ENCODE measurements at places on chromosomes 1 and 21.

DNA sequence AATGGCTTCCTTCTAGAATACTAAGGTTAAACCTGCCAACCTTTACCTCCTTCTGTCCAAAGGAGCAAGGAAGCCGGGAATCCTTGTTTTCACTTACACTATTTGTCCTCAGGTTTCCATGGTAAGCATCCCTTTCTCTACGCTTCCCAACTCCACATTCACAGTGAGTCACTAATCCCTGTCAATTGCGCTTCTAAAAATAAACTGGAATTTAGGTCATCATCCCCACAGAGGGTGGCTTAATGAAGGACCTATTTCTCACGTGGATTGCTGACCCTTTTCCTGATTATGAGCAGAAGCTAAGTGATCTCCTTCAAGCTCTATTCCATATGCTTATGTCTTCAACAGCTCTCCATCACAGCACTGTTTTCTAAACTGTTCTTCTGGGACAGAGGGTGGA, 39.9 kb upstream of the ABCA4 start:
- no peak for DNase-seq

DNA sequence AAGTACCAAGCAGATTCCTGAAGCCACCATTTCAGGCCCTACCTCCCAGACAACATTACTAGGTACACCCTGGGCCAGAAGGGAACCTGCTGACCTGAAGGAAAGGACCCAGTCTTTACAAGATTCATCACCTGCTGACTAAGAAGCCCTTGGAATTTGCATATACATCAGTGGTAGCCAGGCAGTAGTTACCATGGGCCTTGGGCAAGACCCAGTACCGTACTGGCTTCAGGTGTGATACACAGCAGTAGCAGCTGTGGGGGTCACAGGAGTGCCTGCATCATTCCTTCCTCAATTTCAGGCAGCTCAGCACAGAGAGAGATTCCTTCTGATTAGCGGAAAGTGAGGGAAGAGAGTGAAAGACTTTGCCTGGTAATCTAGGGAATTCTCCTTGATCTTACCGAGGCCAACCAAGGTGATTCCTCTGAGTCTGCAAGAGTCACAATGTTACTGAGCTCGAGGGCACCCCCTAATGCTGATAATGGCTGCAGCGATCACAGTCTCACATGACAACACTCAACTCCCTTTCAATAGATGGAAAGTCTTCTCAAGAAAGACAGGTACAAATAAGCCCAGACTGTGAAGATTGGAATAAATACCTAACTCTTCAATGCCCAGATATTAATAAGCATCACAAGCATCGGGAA, 22.0 kb upstream of the UHMK1 start:
- DNase-seq: no peak

GRCh38 chr1:30084909-30085571, 638.3 kb downstream of the MATN1 start:
- DNase-seq: no peak

- no peak for DNase-seq
Measured at GRCh38 chr21:44837537-44837936, 19.7 kb upstream of the SUMO3 start.

DNA sequence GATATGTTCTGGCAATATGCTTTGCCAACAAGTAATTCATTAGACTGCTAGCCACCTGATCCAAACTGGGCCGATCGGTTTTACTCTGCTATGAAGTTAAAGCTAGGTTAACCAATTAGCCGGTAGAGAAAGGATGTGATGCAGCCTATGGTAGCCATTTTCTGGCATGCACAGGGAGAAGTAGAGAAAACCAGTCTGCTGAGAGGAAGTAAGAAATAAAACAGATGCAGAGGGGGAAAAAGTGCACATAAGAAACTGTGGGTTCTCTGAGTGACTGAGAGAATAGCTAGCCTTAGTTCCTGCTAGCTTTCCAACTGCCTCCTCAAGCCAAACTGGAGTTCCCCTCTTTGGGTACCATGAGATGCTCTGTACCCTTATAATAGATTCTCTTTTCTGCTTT, 52.8 kb downstream of the ARID4B start:
- DNase-seq: peak; percentile 95

- no peak for DNase-seq
Measured at GRCh38 chr1:14759042-14759818, 160.7 kb downstream of the KAZN start.

DNA sequence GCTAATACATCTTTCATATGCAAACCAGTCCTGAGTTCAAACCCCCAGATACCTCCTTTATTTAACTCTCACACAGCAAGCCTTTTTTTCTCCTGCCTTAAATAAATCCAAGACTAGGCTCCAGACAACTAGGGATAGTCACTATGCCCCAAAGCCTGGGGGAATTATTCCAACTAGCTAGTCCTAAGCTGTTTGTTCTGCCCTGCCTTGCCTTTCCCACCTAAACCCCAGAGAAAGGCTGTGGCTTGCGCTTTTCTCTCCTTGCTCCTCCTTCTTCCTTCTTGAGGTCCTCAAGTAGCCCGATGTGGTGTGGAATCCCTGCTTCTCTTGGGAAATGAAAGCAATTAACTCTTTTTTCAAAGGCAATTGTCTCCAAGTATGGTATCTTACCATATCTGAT, 31.8 kb downstream of the C1orf87 start:
- DNase-seq: no peak

- no peak for DNase-seq
Measured at GRCh38 chr21:38879912-38880576, 74.3 kb downstream of the ETS2 start.

DNA sequence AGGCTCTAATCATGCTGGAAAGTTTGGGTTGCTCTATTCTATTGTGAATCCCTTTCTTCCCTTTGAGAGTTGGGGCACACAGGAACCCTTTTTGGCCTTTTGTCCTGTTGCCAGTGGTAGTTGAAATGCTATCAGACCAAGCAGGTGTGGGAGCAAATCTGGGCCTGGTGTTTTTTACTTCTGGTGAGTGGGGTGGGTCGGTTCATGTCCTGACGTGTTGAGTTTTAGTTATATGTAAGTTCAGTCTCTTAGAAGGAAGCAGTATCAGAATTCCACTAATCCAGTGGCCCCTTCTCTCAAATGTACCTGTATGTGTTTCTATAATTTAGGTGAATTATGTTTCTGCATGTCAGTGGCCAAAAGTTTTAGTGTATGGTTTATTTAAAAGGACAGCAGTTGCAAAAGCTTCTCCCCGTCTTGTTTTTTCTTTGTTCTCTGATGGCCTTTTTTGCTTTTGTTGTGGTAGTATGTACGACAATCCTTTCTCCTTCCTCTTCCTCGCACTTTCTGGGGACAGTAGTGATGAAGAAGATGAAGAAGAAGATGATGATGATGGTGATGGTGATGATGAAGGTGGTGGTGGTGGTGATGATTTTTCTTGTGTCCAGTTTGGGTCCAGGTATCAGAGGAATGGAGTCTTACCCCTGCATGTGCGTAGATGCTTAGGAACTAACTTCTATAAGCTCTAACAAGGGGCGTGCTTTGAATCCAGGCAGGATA, 74.2 kb downstream of the UBE4B start:
- no peak for DNase-seq

DNA sequence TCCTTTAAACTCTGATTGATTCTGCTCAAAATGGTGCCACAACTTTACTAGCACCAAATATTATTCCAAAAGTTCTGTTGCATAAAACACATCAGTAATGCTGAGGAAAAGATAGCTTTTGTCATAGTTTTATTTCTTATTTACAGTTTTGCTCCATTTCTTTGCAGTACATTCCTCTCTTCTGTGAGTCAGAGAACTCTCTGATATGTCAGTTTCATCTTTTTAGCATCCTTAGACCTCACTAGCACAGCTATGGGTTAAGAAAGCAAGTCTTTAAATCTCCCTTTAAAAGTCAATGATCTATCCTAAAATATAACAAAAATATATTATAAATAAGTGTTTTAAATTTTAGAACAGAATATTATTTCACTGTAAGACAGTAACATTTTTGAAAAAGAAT, 356.6 kb upstream of the SNX7 start:
- DNase-seq: no peak

- no peak for DNase-seq
Measured at GRCh38 chr1:151455231-151455630, 4.1 kb downstream of the POGZ start.

- no peak for DNase-seq
Measured at GRCh38 chr21:45336870-45337269, 49.2 kb upstream of the POFUT2 start.

GRCh38 chr1:12502336-12503109, 115.5 kb downstream of the DHRS3 start:
- no peak for DNase-seq

- DNase-seq: no peak
Measured at GRCh38 chr1:50393522-50394120, 29.6 kb downstream of the DMRTA2 start.

- no peak for DNase-seq
Measured at GRCh38 chr1:61670016-61670415, 54.9 kb downstream of the TM2D1 start.

GRCh38 chr1:118158924-118159323, 26.1 kb downstream of the SPAG17 start:
- DNase-seq: no peak

- no peak for DNase-seq
Measured at GRCh38 chr1:94582565-94582964, 41.0 kb upstream of the F3 start.

DNA sequence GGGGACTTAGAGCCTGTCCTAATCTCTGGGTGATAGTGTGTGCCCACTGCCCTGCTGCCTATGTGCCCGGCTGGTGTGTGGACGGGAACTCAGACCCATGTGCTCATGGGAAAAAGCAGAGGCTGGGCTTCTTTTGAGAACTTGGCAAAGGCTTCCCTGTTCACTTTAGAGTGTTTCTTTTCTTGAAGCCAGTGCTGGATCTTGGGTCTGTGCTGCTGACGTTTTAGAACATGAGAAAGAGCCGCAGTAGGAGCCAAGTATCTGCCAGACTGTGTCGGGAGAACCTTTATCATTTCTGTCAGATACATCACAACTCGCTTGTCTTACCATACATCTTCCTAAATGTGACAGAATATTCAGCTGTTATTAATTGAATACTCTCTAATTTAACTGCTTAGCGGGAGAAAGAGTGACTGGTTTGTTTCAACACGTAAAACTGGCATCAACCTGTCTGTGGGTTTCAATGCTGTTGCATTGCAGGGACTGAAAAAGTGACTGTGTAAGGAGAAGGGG, 195.2 kb downstream of the PBX1 start:
- DNase-seq: no peak

DNA sequence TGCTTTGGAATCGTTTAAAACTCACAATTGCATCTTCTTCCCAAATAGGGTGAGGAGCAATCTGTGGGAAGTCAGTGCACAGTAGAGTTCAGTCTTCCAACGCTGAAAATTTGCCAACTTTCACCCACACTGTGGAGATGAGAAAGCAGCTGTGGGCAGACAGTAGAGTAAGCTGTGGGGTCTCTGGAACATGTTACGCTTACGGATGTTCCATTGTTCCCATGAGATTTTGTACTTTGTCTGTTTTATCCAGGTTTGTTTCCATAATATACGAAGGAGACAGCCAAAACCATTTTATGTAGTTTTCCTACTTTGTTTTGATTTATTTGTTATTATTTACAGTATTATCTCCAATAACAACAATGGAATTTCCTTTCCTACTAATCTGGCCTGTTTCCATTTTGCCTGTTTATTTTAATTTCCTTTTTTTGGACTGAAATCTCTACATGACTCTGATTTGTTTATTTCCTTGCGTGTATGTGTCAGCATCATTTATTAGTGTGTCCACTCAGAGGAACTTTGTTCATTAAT, 65.1 kb upstream of the RGL1 start:
- no peak for DNase-seq

DNA sequence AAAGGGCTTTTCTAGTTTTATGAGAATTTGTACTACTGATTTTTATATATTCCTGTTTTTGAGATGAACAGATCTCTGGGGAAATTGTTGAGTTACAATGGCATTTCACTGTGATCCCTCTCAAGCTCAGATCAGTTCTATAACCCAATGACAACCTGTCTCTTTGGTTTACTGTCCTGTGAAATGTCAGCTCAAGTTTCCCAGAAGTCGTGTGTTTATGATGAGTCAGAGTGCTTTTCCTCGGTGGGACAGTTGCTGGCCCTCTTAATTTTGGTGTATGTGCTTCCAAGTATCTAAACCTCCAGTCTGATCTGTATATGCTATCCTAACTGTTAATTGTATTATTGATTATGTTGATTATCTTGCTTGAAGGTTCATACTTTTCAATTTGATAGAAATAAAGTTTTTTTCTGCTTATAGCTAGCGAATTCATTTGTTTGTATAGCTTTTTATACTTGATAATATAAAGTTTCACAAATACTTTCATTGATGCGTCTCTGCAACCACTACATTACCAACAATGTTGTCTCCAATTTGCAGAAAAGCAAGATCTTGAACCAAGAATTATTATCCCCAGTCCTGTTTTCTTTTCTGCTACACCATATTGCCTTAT, 77.5 kb upstream of the DNAJC6 start:
- peak; percentile 51 for DNase-seq

DNA sequence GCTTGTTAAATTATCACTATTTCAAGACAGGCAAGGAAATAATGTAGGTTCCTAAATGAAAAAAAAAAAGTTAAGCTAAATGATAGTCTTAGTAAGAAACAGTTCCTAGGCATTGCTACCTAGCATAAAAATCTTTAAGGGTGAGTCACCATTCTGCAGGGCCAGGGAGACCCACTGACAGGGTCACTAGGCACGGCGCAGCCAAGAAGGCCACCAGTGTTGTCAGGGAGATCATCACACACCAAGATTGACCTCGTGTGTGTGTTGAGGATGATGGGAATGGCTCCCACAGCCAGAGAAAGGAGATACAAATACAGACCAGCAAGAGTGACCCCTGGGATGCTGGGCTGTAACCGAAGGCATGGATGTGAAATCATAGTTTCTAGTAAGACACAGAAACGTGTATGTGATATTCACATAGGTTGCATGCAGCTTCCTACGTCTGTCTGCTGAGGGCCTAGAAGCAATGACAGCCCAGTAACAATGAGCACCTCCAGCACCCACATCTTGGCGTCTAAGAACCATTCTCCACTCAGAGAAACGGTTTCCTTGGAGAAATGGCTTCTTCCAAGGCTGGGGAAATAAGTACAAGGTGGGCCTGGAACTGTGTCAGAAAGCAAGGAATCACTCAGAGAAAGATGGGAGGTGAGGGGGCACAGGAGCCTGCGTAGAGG, 29.1 kb downstream of the RIPK4 start:
- no peak for DNase-seq

GRCh38 chr1:225121095-225121494, 191.6 kb downstream of the DNAH14 start:
- DNase-seq: no peak
